Stimulated activated CD4-positive, alpha-beta T cell treated with anti-CD3 and anti-CD28 coated beads, Interleukin-1b, Interleukin-23, amount 100 ng/mL, for 4 hours (primary cell): ENCODE measurements at places on chromosomes 3 and 15.

- no peak for DNase-seq
These were observed 269.8 kb downstream of the RYR3 start for GRCh38 chr15:33580526-33580925.

DNA sequence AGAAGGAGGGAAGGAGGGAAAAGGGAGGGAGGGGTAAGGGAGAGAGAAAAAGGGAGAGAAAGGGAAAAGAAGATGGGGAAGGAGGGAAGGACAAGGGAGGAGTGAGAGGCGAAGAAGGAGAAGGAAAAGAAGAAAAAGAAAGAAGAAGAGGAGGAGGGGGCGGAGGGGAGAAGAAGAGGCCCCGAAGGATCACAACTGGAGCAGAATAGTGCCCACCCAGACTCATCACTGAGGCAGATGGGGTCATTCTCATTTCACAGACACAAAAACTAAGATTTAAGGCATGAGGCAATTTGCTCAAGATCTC, 2.7 kb upstream of the ALAS1 start:
- no peak for DNase-seq

GRCh38 chr3:177314897-177315296, 117.6 kb upstream of the TBL1XR1 start:
- DNase-seq: no peak

DNA sequence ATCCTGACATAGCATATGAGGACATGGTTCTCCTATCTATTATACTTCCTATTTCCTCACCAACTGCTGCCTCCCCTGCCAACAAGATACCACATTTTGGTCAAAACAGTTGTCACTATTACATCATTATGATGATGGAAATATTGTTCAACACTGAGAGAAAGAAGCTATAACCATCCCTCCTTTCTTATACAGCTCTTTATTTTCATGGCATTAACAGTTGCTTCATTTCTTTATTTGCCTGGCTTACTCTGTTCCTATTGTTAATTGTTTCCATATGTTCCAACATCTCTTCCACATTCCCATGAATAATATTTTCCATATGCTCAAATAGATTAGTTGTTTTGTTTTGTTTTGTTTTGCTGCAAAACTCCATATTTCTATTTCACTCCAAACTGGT, 40.8 kb upstream of the FILIP1L start:
- no peak for DNase-seq

DNA sequence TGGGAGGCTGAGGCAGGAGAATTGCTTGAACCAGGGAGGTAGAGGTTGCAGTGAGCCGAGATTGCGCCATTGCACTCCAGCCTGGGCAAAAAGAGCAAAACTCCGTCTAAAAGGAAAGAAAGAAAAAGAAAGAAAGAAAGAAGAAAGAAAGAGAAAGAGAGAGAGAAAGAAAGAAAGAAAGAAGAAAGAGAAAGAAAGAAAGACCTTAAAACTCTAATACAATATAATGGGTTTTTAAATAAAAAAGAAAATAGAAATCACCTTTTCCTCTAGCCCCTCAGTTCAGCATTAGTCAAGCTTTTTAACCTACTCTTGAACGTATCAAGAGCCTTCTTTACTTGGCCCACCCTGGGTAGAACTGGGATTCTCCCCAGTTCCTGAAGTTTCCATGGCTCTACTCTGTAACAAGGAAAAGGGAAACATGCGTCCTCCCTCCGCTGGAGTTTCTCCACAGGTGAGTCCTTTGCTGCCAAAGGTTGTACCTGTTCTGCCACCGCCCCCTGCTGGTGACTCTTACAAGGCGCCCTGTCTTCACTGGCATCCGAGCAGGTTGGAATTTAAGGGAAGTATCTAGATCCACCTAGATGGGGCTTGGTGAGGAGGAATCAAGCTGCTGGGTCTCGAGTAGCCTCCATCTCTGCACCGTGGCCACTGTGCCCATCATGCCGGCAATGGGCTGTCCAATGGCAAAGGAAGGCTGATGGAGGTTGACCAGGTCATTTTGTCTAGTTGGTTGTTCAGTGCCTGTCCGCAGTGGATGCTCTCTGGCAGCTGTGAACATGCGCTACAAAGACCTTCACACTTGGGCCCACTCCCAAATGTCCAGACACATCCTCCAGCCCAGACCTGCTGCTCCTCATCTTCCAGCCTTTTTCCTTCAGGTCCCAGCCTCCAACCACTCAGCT, 20.6 kb upstream of the EPHB3 start:
- DNase-seq: peak; percentile 68

DNA sequence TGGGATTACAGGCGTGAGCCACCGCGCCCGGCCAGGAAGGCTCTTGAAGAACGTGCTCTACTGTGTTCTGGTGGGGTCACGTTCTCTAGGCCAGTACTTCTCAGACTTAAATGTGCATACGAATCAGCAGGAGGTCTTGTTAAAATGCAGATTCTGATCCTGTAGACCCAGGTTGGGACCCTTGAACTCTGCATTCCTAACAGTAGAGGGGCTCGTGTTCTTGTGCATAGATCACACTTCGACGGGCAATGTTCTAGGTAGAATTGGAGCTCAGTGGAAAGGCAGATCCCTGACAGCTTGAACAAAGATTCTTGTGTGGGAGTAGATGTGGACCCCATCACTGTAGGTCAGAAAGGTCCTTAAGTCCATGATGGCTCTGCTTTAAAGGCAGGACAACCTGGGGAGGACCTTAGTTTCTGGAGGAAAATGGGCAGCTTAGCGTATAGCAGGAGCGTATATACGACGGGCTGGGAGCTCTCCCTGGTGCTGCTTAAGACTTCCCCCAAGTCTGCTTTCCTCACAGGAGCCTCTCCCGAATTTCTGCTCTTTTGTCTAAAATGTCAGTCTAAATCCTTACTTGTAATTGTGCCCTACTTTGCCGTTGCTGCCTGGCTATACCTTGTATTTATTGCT, 16.9 kb upstream of the FAM81A start:
- no peak for DNase-seq

DNA sequence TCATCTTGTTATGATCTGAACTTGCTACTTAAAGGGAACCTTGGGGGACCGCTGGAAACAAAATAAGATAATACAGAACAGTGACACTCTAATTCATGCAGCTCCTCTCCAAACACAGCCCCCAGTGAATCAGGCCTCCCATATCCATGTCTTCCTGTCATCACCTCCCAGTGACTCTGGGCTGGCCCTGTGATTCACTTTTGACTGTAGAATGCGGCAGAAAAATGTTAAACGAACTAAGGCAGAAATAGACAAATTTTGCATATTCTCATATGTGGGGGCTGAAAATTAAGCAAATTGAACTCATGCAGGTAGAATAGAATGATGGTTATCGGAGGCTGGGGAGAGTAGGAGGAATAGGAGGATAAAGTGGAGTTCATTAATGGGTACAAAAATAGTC, 20.2 kb upstream of the GADL1 start:
- DNase-seq: no peak
